ENCODE measurements at places on chromosomes 4 and X.

GRCh38 chr4:38123555-38123954, 163.4 kb downstream of the PTTG2 start:
- no peak for DNase-seq

GRCh38 chr4:173960398-173960797, 323.1 kb downstream of the FBXO8 start:
- DNase-seq: no peak

DNA sequence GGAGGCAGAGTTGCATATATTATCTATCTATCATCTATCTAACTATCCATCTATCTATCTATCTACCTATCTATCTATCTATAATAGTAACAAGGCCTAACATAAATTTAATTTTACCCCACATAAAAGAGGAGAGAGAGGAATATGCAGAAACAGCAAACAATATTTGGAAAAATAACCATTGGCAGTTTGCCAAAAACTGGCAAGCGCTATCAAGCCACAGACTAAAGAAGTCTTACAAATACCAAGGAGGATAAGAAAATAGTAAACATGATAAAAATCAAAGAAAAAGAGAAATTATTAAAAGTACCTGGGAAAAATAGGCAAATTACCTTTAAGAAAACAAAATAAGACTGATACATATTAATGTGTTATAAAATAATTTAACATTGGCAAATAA, 230.8 kb downstream of the CPXCR1 start:
- DNase-seq: no peak

DNA sequence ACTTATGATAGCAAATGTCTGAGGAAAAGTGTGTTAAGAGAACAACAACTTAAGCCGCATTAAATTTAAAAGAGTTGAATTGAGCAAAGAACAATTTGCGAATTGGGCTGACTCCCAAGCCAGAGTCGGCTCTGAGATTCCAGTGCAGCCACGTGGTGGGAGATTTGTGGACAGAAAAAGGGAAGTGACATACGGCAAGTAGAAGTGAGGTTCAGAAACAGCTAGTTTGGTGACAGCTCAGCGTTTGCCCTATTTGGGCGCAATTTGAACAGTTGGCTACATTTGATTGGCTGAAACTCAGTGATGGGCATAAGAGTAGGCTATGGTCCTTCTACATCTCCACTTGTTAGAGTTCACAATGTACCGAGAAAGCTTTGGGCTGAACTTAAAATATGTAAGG, 124.0 kb downstream of the PRKX start:
- no peak for DNase-seq

- DNase-seq: peak; percentile 15
Observed at GRCh38 chr4:154551872-154552686, 1.9 kb upstream of the PLRG1 start.

- DNase-seq: no peak
Observed at GRCh38 chrX:131068945-131069719, 11.0 kb downstream of the ARHGAP36 start.

DNA sequence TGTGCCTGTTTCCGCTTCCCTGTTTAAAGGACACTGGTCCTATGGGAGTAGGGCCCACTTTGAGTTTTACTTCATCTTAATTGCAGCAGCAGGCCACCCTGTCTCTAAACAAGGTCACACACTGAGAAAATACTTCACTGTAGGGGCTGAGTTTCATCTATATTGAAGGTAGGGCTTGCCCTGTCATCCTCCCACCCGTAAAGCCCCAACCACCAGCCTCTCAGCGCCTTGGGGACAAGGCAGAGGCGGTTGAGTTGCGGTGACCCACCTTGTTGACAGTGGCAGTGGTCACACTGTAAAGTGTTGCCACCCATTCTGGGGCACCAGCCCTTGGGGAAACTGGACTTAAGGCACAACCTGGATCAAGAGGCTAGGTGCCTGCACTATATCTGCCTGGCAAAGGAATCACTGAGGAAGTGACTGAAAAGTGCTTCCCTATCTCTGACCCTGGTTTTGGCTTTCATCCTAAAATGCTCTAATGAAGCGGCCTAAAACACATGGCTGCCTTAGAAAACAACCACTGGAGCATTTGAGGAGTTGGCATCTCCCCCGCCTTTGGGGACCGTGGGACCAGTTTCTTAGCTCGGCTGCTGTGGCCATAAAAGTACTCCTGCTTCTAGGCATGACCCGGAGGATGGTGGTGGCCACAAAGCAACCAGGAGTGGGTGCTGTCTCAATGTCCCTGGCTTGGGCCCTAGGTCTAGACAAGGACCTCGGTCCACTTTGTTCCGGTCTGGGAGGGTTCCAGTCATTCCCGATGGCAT, 7.8 kb upstream of the WDR1 start:
- DNase-seq: no peak

GRCh38 chr4:40269133-40269532, 66.0 kb upstream of the CHRNA9 start:
- DNase-seq: no peak

GRCh38 chr4:24212642-24213041, 322.8 kb upstream of the PPARGC1A start:
- DNase-seq: no peak
